Activated naive CD4-positive, alpha-beta T cell treated with anti-CD3 and anti-CD28 coated beads, Interleukin-2, amount 50 U/mL, for 72 hours (primary cell): ENCODE measurements at places on chromosomes 1 and 21.

DNA sequence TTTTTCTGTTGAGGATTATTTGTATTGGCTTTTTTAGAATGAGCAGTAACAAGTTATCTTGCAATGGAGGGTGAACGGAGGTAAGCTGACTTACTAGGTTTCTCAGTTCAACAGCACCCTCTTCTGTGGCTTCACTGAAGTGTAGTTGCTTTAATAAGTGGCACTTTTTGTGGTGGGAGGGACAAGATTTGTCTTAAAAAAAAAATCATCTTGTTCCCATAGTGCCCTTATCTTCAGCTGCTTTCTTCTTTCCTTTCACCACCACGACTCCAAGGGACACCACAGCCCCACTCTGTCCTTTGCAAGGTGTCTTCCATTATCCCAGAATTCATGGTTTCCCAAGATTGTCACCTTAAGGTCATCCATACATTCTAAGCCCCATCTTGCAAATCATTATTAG, 92.9 kb downstream of the PIGK start:
- no peak for DNase-seq

DNA sequence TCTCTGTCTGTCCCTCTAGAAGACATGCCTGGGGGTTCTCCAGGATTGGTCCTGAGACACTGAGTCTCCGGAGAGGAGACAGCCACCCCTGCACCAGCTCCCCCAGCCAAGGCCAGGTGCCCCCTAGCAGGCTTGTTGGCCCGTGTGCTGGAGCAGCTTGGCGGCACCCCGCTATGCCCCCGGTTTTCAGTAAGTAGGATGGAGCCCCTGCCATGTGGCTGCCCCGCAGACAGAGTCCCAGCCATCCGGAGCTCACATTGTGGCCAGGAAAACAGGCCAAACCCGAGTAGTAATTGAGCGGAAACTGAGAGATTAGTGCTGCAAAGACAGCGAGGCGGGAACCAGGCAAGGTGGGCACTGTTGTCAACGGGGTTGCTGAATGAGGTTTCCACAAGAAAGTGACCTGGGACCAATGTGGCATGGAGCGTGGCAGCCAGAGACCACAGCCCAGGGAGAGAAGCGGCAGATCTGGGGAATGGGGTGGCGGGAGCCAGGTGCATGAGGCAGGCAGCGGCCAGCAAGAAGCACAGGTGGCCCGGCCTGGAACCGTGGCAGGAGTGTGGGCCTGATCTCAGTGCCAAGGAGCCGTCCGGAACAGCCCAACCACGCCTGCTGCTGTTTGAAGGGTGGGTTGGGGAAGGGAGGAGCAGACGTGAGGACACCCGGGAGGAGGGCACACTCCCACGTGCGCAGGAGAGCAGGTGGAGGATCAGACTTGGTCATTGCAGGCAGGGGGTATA, 137.4 kb upstream of the VAMP3 start:
- DNase-seq = no peak

GRCh38 chr1:62962901-62963776, 179.2 kb downstream of the ATG4C start:
- peak; percentile 23 for DNase-seq

DNA sequence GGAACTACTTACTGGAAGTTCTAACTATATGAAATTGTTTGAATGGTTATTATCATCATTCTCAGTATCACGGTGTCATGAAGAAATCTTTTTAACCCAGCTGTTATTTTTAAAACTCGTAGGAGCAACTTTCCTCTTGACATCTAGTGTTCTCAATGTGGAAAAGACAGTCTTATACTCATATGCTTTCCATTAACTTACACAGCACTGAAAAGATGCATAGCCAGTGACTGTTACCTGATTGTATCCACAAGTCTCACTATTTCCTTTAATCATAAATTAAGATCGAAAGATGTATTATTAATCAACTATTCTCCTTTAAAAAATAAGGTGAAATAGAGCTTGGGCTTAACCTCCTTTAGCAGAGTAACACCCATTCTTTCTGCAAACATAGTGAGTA, 59.7 kb upstream of the TNFSF4 start:
- no peak for DNase-seq

DNA sequence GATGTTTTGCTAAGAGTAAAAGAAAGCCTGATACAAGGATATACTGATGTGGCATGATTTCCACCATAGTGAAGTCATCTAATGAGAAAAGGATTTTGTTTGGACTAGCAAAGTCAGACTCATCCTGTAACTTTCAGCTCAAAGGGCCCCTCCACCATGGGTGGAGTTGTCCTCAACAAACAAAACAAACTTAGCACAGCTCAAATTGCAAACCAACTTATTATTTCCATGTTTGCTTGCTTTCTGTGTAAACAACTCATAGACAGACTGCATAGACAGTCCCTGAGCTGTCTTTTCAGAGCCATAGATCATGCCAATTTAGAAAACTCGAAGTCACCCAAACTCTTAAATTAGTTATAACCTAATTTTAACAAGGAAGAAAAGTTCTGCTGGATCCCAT, 69.4 kb upstream of the VAV3 start:
- DNase-seq = no peak

DNA sequence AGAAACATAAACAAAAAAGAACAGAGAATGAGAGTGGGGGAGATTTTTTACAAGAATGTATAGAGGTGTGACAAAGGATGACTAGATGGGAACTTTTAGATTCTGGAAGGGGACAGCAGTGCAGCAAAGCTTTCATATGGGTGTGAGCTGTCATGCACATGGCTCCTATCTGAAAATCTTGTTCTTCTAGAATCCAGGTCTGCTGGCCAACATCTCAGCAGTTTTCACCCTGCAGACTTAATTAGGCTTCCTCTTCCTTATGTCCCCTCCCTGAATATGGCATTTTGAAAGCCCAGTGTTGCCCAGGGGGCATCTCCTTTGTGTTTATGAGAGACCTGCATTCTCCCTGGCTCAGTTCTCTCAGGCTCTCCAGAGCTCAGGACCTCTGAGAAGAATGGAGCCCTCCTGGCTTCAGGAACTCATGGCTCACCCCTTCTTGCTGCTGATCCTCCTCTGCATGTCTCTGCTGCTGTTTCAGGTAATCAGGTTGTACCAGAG, at the start of gene CYP4Z1:
Gene CYP4Z1, plus strand, starts transcription at position 135 of the 498 bp plus-strand sequence. Its CDS starts 260 bp downstream, at position 395.
- no peak for DNase-seq

GRCh38 chr1:236602171-236602570, 2.1 kb downstream of the HEATR1 start:
- no peak for DNase-seq

GRCh38 chr1:56169856-56170255, 409.5 kb downstream of the PLPP3 start:
- DNase-seq = no peak

- DNase-seq = no peak
These were observed 10.5 kb upstream of the ZNF644 start for GRCh38 chr1:91032349-91032748.

DNA sequence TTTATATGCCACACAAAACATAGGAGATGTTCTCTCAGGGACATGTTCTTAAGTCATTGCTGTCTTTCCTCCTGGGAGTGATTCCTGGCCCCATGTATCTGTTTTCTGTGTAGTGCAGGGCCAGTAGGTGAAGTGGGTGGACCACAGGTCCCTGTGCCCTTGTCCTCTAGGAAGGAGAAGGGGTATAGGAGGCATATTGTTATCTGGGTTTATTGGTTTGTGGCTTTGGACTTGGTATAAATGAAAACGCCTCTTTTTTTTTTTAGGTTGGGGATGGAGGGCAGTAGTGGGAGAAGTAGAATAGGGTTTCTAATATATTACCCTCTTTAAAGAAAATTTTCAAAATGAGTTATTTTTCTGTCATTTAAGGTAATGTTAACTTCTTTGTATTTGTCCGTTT, 29.4 kb downstream of the DYRK1A start:
- no peak for DNase-seq

- DNase-seq = no peak
These were observed 36.2 kb upstream of the PKN2 start for GRCh38 chr1:88647749-88648415.

DNA sequence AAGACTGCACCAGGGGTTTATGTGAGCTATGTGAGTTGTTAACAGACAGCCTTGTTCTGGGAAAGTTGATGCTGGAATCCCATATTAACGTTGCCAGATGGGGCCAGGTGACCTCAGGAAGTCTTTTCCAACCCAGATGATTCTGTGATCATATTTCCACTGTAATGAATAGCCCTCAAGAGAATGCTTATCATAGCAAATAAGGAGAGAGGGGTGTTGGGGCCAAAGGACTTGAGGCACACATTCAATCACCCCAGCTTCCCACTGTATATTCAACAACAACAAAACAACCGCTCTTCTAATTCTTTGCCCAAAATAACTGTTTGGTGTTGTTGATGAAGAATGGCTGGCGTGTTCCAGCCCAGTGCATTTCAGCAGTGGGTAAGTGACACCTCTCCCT, 14.1 kb downstream of the ZNF697 start:
- DNase-seq = no peak

DNA sequence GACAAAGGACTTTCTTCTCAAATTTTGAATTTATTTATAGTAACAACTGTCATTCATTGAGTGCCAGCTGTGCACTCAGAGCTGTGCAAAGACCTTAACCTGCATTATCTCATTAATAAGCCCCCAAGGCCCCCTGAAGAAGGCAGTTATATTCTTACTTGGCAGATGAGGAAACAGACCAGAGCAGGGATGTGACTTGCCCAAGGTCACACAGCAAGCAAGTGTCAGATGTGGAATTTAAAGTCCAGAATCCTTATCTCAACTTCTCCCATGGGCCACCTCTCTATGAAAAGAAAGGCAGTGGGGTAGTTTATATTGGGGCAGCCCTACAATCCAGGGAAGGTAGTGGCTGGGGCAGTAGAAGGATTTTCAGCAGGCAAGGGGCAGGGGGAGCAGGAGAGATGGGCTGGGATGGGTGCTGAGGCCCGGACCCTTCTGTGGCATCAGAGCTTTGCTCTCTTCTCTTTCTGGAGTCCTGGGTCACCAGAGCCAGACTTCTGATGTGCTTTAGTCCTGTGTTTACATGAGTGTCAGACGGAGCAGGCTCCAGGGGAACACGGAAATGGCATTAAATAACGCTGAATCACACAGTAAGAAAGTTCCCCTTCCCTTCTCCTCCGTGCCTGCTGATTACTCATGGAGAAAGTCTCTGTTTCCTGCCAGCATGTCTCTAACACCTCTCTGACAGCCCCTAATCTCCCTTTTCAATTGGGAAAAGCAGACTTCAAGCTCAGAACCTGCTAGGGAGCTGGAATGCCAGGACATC, 39.5 kb downstream of the EPHB2 start:
- DNase-seq = no peak

- peak; percentile 80 for DNase-seq
These were observed 3.0 kb downstream of the TRIM46 start for GRCh38 chr1:155176544-155177071.

- DNase-seq = no peak
These were observed 124.9 kb upstream of the SMYD2 start for GRCh38 chr1:214155987-214156625.

DNA sequence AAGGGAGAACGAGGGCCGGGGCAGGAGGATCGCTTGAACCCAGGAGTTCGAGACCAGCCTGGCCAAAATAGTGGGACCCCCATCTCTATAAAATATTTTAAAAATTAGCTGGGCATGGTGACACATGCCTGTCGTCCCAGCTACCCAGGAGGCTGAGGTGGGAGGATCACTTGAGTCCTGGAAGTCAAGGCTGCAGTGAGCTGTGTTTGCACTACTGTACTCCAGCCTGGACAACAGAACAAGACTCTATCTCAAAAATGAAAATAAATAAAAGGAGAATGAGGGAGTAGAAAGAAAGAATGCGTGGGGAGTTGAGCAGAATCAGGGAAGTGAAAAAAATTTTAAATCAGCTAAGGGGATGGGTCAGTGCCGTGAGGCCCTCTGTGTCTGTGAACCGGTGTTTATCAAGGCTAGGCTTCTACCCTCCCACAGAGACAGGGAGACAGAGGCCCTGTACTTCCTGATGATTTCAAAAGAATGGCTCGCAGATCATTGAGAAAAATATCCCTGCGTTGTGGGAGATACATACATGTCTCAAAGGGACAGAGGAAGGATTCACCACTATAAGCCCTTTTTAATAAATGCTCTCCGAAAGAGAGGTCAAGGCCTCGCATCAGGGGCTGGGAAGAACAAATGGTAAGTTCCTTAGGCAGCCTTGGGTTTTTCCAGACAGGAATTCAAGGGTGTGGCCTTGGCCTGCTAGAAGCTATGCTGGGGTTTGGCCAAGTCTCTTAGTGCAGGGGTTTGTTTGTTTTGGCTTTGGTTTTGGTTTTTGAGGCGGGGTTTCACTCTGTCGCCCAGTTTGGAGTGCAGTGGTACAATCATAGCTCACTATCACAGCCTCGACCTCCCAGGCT, 20.7 kb downstream of the IL10RB start:
- no peak for DNase-seq

- DNase-seq = peak; percentile 49
These were observed 128.9 kb upstream of the ADAR start for GRCh38 chr1:154736841-154737240.

GRCh38 chr1:184860535-184860934, 105.9 kb upstream of the EDEM3 start:
- no peak for DNase-seq

GRCh38 chr1:1839311-1839965, 51.4 kb downstream of the GNB1 start:
- DNase-seq = no peak

DNA sequence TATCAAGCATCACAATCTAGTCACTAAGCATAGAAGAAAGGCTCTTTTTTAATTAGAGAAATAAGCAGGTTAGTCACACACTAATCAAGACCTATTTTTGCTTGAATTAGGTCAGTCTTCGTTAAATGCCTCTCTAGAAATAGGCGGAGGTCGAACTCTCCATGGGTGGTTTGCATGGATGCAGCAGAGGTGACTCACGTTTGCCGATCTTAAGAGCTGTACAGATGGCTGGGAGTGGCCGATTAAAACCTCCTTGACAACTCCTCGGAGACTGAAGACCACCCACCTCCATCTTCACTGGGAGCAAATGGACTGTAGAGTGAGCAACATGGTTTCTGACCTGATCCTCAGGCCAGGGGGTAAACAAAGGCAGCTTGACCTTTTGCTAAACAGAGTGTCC, 249.3 kb downstream of the ZNF648 start:
- no peak for DNase-seq

GRCh38 chr1:36083635-36084496, at the start of gene TEKT2:
TEKT2 (plus strand) TSS chr1:36084094; CDS start chr1:36084922, 828 bp downstream.
- no peak for DNase-seq

- DNase-seq = no peak
These were observed 93.3 kb upstream of the COG2 start for GRCh38 chr1:230548997-230549396.

- no peak for DNase-seq
These were observed 9.1 kb upstream of the GUCA2B start for GRCh38 chr1:42143896-42144710.

DNA sequence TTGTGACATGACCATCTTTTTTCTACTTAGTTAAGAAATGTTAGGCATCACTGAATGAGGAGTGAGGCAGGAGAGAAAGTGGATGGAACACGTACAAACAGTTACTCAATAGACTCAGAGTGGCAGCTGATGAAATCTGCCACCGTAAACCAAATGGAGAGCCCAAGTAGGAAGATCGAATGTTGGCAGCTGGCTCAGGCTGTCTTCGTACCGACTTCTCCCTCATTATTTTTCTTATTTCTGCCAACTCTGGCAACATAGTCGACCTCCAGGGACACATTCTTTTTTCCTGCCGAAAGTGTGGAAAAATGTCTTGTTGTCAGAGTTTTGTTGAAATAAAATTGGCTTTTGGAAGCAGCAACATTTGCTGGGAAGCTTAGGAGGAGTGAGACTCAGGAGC, 143.3 kb downstream of the GREM2 start:
- no peak for DNase-seq

GRCh38 chr1:10108134-10108663, 75.4 kb downstream of the UBE4B start:
- no peak for DNase-seq

- no peak for DNase-seq
These were observed 75.4 kb downstream of the CACHD1 start for GRCh38 chr1:64545118-64545843.

GRCh38 chr1:13826009-13826408, 126.0 kb downstream of the PRDM2 start:
- no peak for DNase-seq
